Esophagus mucosa (tissue), 1 donor: ENCODE measurements at places on chromosomes 2 and 18.

GRCh38 chr2:156215656-156216055 is 116.9 kb downstream of the NR4A2 start:
- peak; percentile 35 for ATAC-seq

- no peak for ATAC-seq
Measured at GRCh38 chr2:3490191-3491170, 28.9 kb downstream of the ADI1 start.

GRCh38 chr2:8682719-8683667 is 1.1 kb downstream of the ID2 start:
- no peak for ATAC-seq

- no peak for ATAC-seq
Measured at GRCh38 chr18:65329010-65329409, 421.8 kb upstream of the CDH7 start.

GRCh38 chr2:151306621-151307020 is 17.2 kb upstream of the NMI start:
- no peak for ATAC-seq

- no peak for ATAC-seq
Measured at GRCh38 chr18:28350821-28351220, 173.9 kb upstream of the CDH2 start.

DNA sequence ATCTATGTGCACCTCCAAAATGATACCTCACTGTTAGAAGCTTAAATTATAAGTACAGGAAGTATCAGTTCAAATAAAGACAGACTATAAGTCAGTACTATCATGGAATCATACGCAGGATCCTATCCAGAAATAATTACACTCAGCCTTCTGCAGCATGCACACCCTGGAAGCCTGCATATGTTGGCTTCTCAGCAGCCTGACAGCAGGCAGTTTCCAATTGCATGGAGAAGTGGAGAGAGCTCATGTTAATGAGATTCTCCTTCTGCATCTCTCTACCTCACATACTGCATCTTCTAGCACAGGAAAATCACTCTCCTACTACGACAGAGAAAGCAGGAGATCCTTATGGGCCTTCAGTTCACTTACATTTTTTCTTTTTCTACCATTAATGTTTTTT is 20.5 kb downstream of the NR4A2 start:
- no peak for ATAC-seq
